ENCODE measurements at places on chromosomes 1 and 21.

- DNase-seq = no peak
Measured at GRCh38 chr21:32514275-32515055, 70.9 kb downstream of the TCP10L start.

DNA sequence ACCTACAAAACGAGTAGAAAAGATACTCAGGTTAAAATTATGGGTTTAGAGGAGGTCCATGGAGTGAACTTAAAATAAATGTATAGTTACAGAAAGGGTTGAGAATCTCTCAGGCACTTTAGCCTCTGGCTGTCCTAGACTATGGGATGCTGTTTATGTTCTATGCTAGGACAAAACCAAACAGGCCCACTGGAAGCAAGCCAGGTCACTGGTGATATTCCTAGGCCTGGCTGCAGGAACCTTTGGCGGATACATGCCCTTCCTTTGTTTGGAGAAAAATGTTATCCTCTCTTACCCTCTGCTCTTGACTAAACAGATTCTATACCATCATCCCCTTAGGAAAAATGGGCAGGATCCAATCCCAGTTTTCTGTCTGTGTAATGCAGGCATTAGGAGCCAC is 90.7 kb upstream of the DUSP10 start:
- no peak for DNase-seq

DNA sequence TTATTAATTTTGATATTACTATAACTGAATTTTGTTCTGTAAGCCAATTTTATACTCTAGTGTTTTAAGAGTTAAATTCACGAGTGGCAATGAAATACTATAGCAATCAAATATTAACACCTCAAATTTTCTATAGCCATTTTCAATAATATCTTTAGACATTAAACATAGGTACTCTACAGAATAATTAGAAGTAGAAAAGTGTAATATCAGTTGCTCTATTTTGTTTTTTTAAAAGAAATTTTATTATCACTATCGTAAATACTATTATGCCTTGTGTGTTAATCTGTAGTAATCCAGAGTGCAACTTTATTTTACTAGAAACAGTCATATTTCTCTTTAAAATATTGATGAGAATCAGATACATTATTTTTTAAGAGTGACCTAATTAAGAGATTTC is 691.2 kb downstream of the USP25 start:
- no peak for DNase-seq

DNA sequence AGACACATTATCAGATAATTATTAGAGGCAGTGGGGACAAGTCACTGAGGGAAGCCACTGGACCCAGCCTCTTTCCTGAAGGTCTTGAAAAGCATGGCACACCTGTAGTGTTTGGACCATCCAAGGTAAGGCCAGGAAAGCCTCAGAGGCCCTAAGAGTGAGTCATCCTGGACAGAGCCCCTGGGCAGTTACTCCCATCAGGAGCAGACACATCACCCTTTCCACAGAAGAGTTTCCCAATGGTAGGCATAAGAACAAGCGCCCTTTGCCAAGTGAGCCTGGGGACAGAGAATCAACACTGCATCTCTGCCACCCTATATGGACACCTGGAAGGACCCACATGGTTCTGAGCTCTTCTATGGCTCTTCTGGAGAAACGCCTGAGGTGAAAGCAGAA is 136.0 kb downstream of the PLXNA2 start:
- no peak for DNase-seq

DNA sequence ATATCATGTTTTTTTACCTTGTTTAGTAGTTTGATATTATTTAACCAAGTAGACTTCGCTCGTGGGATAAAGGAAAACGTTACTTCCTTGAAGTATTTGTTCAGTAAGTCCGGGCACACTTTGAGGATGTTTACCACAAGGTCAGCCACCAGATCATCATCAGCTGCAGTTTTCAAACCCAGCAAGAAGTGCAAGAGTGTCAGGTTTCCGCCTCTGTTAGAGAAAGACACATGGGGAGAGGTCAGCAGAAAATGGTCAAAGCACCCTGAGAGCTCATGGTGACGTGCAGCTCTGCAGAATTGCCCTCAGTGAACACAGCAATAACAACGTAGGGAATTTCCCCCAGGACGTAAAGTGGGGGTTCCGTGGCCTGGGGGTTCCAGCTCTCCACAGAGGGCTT is 24.4 kb downstream of the URB1 start:
- DNase-seq = no peak

- no peak for DNase-seq
Measured at GRCh38 chr1:109874445-109874844, 36.2 kb upstream of the CSF1 start.

GRCh38 chr1:221283532-221283931 is 404.3 kb downstream of the HLX start:
- no peak for DNase-seq

DNA sequence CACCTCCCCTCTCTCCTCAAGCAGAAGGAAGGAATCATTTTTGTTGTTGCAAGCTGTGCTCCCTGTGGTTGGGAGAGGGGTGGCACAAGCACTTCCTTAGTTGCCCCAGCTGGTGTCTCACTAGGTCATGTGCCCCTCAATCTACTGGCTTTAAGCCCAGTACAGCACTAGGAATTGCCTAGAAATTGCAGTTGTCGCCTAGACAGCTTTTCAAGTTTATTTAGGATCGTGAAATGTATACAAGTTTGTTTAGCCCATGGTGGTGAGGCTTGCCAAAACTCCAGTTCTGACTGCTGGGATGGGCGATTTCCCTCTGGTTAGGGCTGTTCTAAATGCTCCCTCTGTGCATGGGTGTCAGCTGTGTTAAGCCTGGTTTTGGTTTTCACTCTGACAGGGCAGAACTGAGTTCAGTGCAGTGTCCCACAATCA is 126.8 kb upstream of the ZNF644 start:
- peak; percentile 35 for DNase-seq

DNA sequence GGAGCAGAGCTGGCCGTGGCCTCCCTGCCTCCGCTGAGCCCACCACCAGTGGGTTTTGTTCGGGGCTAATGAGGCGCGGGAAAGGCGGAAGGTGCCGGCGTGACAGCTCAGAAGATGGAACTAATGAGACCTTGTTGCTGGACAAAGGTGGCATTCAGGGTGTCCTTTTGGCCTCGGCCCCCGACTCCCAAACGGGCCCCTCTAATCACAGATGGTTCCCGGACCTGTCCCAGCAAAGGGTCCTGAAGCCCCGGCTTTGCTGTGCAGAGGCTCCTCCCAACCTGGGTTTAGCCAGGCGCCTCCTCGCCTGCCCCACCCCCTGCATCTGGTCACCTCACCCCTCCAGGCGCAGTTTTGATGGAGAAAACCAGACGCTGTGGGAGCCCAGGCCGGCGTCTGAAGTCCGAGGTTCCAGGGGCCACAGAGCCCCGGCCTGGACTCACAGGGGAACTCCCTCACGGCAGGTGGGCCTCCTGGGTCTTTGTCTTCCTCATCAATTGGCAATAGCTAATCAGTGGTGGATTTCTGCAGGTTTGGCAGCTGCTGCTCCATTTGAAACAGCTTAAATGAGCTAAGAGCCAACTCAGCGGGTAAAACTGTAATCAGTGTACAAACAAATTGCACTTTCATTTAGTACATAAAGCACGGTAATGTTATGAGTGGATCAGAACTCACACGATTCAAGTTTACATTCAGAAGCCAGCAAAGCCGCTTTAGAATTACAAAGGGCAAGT is 44.3 kb upstream of the ADARB1 start:
- DNase-seq = no peak

- DNase-seq = no peak
Measured at GRCh38 chr1:226785805-226786204, 46.7 kb upstream of the ITPKB start.

GRCh38 chr1:19811206-19811851 is 3.8 kb downstream of the RNF186 start:
- DNase-seq = no peak

GRCh38 chr1:72278461-72278860 is 3.9 kb downstream of the NEGR1 start:
- DNase-seq = no peak
